Pulmonary artery endothelial cell (primary cell): ENCODE measurements at places on chromosomes 2 and 18. TPM values are rescaled to one million over a fixed set of nuclear protein-coding genes. Genes with fewer than 3 reads are reported as not detected.

The DSC2 gene
- total RNA-seq, result under 0.01 and 0.13 TPM in 2 replicates

The C2orf78 gene
- not detected in 2 replicates for total RNA-seq

The LRRTM1 gene
- not detected in 2 replicates for total RNA-seq

The CD302 gene
- 7.5 and 11.6 TPM in 2 replicates for total RNA-seq

The ANKRD30BL gene
- total RNA-seq, result not detected in 2 replicates

The NDC80 gene
- 24.3 and 43.1 TPM in 2 replicates for total RNA-seq

The FSIP2 gene
- total RNA-seq, result 0.07 and 0.28 TPM in 2 replicates

The ACP1 gene
- total RNA-seq, result 89.2 and 123 TPM in 2 replicates

GRCh38 chr2:160142472-160142871 lies 57.6 kb downstream of the ITGB6 start:
- DNase-seq, result no peak

- DNase-seq, result no peak
Measured at GRCh38 chr2:15832849-15833680, 107.3 kb upstream of the MYCN start.

DNA sequence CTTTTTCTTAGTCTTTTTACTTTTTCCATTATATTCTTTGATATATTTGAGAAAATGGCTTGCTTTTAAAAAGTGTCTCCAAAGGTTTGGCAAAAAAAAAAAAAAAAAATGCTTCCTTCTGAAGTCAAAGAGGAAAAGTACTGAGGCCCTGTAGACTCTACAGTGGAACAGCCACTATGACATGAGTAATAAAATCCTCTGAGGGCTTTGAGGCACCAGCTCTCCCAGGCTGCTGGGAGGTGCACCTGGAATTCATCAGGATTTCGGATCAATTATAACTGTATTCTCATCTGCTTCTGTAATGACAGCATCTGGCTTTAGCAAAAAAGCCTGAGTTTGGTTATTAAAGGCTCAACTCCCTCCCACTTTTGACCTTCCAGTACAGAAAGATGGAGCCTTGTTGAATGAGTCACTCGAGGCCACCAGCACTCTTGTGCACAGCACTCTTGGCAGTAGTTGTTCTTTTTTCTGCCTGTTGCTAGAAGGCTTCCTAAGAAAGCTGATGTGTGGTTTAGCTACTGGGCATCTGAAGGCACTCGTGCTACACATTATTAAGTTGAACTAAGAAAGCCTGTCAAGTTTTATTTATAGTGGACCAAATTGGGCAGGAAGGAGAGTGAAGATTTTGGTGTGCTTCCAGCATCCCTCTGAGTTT lies 131.3 kb downstream of the PRPF40A start:
- DNase-seq, result peak; percentile 30

DNA sequence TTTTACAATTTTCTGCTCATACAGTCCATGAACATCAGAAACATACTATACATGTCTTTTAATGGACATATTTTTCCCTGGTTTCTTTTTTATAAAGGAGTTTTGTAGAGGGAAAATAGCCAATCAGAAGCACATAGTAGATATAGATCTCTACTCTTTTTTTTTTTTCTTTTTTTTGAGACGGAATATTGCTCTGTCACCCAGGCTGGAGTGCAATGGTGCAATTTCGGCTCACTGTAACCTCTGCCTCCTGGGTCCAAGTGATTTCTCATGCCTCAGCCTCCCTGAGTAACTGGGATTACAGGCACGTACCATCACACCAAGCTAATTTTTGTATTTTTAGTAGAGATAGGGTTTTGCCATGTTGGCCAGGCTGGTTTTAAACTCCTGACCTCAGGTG lies 83.2 kb upstream of the MGAT5 start:
- DNase-seq, result no peak

GRCh38 chr18:26416652-26417150 lies 131.7 kb downstream of the KCTD1 start:
- no peak for DNase-seq

GRCh38 chr2:24731040-24731439 lies 62.2 kb downstream of the PTRHD1 start:
- DNase-seq, result no peak

DNA sequence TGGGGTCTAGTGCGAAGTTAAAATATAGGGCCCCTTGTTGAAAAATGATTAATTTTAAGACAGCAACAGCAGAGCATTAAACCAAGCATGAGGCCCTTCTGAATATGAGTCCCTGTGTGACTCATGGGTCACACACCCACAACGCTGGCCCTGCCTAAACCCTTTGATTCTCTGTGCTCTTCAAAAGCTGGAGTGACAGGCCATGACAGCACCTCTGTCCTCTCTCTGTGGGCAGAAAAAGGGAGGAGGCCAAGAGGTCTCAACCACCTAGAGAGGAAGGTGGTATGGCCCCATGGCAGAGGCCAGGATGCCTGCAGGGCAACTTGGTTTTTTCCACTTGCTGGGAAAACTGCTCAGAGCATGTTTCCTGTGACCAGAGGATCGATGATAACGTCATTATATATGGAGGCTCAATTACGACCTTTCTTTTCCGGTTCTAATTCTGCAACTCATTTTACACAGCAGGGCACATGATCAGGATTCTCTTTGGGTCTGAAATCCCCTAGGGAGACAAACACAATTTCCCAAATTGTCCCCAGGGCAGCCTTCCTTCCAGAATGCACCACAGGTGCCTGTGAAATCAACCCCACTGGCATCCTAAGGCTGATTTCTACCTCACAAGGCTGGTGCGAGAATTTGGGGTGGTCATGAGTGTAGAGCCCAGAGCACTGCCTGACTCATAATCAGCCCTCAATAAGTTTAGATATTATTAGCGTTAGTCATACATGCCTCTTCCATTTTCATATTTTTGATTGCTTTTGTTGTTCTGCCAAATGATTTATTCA lies 102.0 kb upstream of the PPP1CB start:
- no peak for DNase-seq

DNA sequence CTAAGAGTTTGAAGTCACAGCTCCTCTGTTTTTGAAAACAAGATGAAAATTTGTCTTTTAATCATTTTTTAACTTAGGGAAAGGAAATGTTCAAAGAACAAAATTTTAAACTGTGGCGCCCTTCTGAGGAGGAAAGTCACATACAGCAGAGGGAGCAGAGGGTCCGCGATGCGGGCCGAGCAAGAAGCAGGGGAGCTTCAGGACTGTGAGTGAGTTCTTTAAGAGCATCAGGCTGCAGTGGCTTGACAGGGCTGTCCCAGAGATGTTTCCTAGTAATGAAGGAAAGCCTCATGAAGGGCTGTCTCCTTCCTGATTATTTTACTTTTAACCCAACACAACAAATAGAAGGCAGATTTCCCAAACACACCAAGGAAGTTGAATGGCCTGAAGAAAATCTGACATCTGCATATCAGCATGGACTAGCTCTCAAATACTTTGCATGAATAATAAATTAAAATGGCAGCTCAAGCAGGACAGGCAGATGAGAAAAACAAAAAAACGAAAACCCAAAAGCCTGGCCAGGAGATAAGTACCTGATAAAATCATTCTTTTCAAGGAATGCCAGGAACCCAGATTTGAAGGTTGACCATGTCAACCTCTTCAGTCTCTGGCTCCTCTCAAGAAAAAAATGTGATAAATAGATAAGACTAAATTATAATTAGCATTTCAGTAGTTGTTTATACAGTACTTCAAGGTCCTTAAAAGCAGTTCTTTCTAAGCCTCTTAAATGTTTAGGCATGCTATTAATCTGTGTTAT lies 60.8 kb downstream of the SLC40A1 start:
- no peak for DNase-seq

DNA sequence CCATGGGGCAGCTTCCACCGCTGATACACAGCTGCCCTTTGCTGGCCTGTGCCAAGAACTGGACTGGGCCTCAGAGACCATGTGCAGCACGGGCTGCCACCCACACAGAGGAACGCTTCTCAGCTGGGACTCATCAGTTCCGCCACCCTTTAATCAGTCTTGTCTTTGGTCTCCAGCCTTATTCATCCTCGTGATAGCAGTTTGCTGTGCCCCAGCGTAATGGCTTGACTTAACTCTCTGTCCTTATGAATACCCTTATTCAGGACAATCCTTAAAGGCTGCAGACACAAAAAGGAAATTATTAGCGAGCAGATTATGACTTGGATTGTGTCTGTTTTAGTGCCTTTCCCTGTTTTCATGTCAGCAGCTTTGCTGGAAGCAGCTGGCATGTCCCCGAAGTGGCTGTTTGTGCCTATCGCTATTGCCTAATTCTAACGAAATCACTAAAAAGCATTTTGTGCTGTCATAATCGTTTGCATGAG lies 108.9 kb upstream of the DAPL1 start:
- DNase-seq, result no peak

DNA sequence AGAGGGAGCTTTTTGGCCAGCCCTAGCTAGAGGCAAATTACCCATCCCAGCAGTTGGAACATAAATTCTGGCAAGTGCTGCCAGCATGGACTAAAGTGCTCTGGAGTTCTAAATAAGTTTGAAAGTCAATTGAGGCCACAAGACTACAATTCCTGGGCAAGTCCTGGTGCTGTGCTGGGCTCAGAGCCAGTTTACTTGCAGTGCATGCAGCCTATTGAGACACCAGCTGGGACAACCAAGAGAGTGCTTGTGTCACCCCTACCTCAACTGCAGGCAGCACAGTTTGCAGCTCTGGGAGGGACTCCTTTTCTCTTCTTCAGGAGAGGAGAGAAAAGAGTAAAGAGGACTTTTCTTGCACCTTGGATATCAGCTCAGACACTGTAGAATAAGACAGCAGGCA lies 277.2 kb upstream of the TMEFF2 start:
- DNase-seq, result no peak

- DNase-seq, result no peak
Measured at GRCh38 chr2:127874378-127875269, 11.1 kb downstream of the AMMECR1L start.
